ENCODE measurements at places on chromosomes 13 and 19. TPM values are rescaled to one million over a fixed set of nuclear protein-coding genes. Genes with fewer than 3 reads are reported as not detected.
A peak's percentile ranks its signal among the peaks of the same experiment; 100 is the strongest.

The ZNF549 gene
- 7.8 TPM for total RNA-seq

The RYR1 gene
- total RNA-seq = 2.2 TPM

The IL11 gene
- 0.40 TPM for total RNA-seq

The ZNF416 gene
- total RNA-seq = 7.3 TPM

The CYP2F1 gene
- total RNA-seq = not detected

The CEACAM4 gene
- total RNA-seq = not detected

The LPAR2 gene
- 27.7 TPM for total RNA-seq

The THSD1 gene
- total RNA-seq = 0.40 TPM

The OR7D2 gene
- total RNA-seq = 0.69 TPM

The ADAT3 gene
- 4.1 TPM for total RNA-seq

DNA sequence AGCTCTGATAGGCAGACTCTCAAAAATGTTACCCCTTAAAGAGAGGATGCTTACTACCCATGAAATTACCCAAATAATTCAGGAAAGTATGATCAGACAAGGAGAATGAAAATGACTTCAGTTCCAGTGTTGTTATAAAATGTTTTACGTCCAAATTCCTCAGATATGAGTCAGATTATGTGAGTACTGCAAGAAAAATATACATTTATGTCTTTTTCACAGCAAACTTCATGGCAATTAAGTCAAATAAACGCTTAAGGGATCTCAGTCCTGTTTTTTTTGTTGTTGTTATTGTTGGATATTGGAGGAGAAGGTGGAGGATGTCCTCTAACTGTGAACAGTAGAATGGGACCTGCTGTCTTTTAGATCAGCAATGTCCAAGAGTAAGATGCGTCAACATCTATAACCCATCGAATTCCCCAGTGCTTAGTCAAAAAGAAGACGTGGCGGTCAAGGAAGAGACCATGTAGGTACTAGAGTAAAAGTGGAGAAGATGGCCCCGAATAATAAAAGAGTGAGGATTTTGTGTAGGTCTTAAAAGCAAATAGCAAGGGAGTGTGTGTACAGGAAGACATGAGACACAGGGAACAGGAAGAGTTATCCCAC is 215.4 kb upstream of the IRS2 start:
- ATAC-seq = no peak

GRCh38 chr13:60111691-60112090 is 52.0 kb downstream of the DIAPH3 start:
- ATAC-seq = no peak

DNA sequence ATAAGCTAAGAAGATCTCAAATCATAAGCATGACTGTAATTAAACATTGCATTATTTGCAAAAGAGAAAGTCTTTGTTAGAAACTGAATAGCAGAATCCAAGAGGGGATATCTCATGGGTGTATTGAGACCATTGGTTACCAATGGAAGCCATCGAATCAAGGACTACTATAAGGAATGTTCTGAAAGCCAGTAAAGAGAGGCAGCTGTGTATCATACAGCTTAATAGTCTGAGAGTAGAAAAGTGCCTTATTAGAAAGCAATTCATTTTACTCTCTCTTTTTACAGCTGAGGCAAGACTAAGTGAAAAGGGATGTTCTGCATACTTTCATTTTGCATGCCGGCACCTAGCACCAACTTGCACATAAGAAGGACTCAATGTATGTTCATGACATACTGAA is 7.6 kb upstream of the DCT start:
- ATAC-seq = peak; percentile 65

DNA sequence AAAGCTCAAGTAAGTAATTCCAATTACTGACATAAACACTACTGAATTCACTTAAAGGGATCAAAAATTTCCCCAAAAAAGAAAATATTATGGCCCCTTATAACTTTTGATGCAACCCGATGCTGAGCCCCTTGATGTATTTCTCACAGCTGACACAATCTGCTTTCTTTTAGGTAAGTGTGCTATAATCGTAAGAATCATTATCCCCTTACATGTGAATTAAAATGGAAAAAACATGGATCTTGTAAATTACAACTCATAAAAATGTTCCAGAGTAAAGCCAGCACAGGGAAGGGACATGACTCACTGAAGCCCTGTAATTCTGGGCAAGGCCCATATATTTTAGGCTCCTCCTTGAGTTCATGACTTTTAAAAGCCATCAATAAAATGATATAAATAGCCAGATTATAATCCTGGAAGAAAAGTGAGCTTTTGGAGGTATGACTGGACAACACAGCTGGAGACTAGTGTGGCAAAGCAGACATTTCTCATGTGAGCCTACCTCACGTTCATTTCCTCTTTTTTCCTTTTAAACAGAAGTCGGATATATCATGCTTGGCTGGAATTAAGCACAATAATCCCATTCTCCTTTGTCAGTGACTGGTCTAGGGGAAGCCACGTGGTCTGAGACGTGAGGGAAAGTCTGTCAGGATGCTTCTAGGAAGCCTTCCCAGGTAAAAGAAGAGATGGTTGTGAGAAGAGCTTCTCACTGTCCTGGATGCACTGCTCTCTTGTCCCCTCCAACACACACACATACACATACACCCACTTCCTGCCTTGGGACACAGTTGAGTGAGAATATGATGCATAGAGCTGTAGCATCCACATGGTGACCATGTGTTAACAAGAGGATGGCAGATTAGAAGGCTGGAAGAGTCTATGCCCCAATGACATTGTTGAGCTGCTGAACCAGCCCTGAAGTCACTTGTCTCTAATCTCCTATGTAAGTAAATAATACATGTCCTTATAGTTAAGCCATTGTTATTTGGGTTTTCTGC is 165.4 kb downstream of the RGCC start:
- peak; percentile 45 for ATAC-seq

GRCh38 chr13:25109341-25109740 is 13.4 kb downstream of the PABPC3 start:
- ATAC-seq = no peak

DNA sequence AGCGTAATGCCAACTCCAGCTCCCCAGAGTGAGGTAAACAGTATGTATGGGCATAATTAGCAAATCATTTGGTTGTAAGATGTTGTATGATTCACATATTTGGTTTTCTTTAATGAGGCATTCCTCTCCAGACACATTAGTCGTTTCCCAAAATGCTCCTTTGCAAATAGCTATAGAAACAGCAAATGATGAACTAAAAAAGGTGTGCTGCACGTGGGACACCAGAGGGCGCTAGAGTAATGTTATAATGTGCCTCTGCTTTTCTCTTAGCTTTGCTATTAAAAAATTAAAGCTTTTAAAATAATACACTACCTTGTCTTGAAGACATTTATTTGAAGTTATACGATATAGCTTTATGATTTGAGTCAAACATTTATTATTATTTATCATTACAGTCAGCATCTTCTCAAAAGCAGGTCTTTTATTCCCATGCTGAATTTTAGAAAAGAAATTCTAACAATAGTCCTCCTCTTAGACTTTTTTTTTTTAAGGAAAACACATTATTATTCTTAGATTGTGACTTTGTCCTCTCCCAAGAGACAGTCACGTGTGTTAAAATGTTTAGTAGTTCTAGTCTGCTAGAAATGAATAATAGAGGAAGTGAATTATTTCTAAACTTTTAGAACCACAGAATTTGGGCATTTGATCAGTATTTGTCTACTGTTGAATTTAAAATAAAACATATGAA is 121.6 kb upstream of the FRY start:
- peak; percentile 3 for ATAC-seq

- ATAC-seq = no peak
Measured at GRCh38 chr19:32811151-32811550, 58.4 kb downstream of the SLC7A9 start.

DNA sequence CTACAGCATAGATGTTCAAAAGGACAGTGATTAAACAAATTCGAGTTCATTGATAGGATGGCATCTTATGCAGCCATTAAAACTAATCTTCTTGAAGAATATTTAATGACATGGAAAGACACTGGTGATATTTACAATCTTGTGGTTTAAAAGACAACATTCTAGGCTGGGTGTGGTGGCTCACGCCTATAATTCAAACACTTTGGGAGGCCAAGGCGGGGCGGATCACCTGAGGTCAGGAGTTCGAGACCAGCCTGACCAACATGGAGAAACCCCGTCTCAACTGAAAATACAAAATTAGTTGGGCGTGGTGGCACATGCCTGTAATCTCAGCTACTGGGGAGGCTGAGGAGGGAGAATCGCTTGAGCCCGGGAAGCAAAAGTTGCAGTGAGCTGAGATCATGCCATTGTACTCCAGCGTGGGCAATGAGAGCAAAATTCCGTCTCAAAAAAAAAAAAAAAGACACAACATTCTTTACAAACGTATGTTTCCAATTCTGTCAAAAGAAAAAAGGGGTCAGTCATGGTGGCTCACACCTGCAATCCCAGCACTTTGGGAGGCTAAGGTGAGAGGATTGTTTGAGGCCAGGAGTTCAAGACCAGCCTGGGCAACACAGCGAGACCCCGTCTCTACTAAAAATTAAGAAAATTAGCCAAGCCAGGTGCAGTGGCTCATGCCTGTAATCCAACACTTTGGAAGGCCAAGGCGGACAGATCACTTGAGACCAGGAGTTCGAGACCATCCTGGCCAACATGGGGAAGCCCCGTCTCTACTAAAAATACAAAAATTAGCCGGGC is 2.5 kb upstream of the PAK4 start:
- ATAC-seq = no peak

DNA sequence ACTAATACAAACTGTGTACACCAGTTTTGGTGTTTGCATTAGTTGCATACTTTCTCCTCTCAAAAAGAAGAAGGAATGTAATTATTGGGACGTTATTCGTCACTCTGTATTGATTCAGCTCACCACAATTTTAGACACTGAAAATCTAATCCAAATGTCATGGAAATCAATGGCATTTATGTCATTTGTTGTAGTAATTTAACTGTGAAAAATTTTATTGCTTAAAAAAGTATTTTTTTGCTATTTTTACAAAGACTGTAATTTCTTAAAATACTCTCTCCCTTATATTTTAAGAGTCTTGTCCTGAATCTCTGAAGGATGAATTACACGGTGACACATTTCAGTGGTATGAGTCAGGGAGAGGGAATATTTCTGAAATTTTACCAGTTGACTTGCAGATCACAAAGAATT is 2117.6 kb downstream of the PCDH9 start:
- no peak for ATAC-seq

GRCh38 chr13:40348096-40348679 is 318.3 kb downstream of the FOXO1 start:
- ATAC-seq = no peak

- ATAC-seq = no peak
Measured at GRCh38 chr19:18620311-18620710, 7.6 kb downstream of the TMEM59L start.

DNA sequence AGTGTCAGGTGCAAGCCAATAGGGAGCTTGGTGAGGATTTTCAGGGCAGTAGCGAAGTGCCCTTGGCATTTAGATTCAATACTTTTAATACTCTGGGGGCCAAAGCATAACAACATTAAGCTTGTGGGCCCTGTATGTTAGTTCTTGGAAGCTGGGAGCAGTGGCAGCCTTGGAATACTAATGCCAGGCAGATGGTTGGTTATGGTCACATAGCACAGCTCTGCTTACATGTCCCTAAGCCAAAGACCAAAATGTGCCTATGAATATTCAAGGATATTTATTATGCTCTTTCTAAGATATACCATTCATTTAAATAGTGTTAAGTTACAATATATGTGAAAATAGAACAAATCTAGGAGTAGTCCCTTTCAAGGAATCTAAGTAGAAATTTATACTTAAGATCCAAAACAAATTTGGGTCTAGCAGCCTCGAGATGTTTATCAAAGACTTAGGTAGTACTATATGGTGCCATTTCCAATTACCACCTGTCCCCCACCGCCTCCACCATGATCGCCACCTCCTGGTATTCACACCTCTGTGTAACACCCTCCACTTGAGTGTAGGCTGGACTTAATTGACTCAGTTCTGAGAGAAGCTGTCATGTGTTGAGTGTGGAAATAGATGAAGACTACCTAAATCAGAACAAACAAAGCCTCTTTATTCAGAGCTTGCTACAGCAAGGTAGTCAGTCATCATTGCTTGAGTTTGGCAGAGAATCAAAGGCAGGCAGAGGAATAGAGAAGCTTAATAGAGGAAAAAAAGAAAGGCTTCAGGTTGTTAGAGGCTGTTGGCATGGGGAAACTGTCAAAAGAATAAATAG is 261.0 kb downstream of the GPC5 start:
- ATAC-seq = no peak

GRCh38 chr13:91368101-91368500 is 20.6 kb downstream of the MIR17HG start:
- no peak for ATAC-seq

- peak; percentile 89 for ATAC-seq
Measured at GRCh38 chr13:43698758-43699157, 88.0 kb downstream of the ENOX1 start.

All from motor neuron (in vitro differentiated cells).